ENCODE measurements at places on chromosomes 6 and 20. TPM values are rescaled to one million over a fixed set of nuclear protein-coding genes. Genes with fewer than 3 reads are reported as not detected.
A peak's percentile ranks its signal among the peaks of the same experiment; 100 is the strongest.

DNA sequence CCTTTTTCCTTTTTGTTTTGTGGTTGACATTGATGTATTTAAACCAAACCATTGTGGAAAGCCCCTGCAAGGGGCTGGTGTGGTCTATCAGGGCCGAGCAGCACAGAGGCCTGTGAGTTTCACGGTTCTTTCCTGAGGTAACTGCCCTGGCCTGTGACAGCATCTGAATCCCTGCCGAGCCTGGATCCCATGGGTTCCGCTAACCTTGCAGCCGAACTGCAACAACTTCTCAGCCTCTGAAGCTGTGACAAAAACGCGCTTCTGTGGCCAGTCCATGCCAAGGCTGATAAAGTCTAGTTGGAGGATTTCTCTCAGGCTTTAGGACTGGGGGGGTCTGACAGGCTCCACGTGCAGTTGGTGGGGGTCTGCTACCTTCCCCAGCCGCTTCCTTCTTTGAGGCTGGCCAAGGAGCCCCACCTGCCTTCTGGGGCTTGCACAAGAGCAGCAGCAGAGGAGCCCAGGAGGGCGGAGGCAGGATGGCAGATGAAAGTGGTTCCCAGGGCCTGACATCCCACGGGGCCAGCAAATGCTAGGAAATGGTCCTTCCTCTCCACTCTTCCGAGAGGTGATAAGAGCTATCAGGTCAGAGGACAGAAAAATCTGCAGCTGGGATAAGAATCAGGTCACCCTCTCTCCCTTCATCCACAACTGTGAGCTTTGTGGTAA, 150.9 kb downstream of the PREX1 start:
- ATAC-seq: no peak

GRCh38 chr6:125574604-125575003, 174.8 kb upstream of the HEY2 start:
- no peak for ATAC-seq

GRCh38 chr6:2841264-2842138, at the start of gene SERPINB1:
TSS of gene SERPINB1 (minus strand) at chr6:2841863. CDS start at chr6:2840586, 1,277 bp downstream.
- ATAC-seq: peak; percentile 86

- ATAC-seq: no peak
Measured at GRCh38 chr6:136095986-136096385, 154.1 kb downstream of the MTFR2 start.

GRCh38 chr6:141259091-141259490, 873.6 kb upstream of the GJE1 start:
- ATAC-seq: no peak

GRCh38 chr20:53718142-53719021, 124.7 kb upstream of the ZNF217 start:
- ATAC-seq: no peak

DNA sequence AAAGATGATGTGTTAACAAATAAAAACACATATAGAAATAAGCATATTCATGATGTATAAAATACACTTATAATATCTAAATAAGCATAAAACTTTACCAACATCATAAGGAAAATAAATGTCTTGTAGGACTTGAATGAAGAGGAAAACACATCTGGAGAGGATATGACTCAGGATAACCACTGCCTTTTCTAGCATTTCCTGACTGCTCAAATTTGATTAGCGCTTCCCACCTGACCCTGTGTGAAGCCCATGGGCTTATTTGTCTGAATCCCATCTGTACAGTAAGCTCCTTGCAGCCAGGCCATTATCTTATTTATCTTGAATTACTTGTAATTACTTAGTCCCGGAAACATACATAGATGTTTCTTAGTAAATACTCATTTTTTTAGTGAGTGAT, 608.6 kb downstream of the COL12A1 start:
- ATAC-seq: no peak

DNA sequence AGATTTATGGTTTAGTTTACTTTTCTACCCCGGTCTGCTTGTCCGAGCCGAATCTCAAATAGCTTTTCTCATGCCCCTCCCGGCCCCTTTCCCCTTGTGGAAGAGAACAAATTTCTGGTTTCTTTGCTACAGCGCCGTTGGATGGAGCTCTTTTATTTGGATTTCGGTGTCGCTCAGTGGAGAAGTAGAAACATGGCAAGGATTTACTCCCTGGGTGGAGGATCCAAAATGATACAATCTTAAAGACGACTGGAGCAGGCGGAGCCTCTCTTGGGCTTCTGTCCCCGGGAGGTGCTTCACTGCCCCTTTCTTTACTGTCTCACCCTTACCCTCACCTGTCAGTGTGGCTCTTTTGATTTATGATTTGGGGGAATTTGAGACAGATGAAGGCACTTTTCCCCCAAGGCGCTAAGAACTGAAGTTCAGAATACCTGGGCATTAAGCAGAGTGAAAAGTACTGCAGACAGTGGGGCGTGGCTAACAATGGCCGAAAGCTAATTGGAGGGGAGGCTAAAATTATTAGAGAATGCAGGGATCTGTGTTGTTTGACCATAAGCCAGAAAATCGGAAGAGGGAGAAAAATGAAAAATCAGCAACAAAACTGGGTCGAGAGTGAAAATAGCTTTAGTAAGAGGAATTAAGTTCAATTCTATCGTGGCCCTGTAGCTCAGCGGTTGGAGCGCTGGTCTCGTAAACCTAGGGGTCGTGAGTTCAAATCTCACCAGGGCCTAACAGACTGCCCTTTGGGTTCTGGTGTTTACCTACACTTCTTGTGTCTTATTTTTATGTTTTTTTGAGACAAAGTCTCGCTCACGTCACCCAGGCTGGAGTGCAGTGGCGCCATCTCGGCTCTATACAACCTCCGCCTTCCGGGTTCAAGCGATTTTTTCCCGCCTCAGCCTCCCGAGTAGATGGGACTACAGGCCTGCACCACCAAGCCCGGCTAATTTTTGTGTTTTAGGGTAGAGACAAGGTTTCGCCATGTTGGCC, 145.1 kb upstream of the ZNF184 start:
- no peak for ATAC-seq

- ATAC-seq: peak; percentile 51
Measured at GRCh38 chr20:689348-689747, 13.7 kb upstream of the SCRT2 start.

- ATAC-seq: no peak
Measured at GRCh38 chr6:108897371-108897770, 49.1 kb downstream of the ARMC2 start.

GRCh38 chr20:49541733-49542513, 26.0 kb downstream of the PTGIS start:
- peak; percentile 74 for ATAC-seq

- no peak for ATAC-seq
Measured at GRCh38 chr20:12916699-12917098, 92.1 kb upstream of the SPTLC3 start.

DNA sequence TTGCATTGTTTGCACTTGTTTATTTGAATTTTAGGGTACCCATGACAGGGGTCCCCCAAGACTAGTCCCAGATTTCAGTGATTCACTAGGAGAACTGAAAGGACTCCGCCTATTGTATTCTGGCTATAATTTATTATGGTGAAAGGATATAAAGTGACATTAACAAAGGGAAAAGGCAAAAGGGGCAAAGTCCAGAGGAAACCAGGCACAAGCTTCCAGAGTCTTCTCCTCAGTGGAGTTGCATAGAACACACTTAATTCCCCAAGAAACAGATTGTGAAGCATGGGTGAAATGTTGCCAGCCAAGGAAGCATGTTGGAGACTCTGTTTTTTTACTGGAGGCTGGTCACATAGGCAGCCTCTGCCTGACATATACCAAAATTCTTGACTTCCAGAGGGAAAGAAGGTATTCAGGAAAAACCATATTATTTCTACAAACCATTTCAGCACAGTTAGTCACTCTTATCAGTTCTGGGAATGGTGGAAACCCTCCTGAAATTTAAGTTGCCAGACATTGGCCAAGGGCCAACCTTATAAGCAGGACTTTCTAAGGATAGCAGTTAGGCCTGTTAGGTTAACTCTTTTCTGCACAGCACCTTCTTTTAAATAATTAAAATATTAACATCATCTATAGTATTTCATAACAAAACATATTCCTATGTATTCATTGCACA, 71.8 kb downstream of the FIG4 start:
- ATAC-seq: no peak

- ATAC-seq: no peak
Measured at GRCh38 chr20:63254606-63255384, 532 bp upstream of the NKAIN4 start.

- ATAC-seq: no peak
Measured at GRCh38 chr20:51026269-51026668, 3.4 kb upstream of the KCNG1 start.

GRCh38 chr6:37635319-37635718, 62.4 kb downstream of the MDGA1 start:
- ATAC-seq: no peak

DNA sequence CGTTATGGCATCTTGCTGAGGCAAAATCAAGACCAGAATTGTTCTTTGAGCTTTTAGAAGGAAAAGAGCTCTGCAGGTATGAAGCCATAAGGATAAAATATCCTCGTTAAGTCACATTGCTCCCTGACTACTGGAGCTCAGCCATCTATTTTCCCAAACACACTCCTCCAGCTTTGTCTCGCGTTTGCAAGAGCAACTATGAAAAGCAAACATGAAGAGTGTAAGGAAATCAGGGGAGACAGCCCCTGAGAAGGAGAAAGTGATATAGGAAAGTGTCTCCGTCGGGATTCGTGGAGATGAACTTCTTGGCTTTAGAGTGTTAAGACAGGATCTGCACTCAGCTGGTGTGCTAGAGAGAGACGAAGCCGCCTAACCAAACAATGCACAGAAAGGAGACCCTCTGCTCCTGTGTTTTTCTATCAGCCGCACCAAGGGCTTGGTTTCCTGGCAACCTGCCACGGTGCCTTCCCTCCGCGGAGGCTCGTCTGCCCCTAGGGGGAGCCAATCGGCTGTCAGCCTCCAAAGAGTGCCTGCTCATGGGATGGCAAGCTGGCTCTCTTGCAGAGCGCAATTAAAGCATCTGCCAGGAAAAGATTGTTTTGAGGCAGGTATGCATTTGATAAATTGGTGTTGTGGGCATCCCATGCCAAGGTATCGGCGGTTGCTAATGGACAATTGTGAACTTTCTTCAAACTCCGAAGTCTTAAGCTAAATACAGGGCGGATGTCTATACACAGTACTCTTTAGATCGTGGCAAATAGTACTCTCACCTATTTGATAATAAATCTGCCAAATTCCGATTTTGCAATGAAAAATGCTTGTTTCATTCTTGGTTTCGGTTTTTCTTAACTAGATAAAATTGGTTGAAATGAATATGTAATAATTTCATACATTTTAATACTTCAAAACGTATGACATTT, 603.2 kb downstream of the RNF144B start:
- ATAC-seq: no peak

DNA sequence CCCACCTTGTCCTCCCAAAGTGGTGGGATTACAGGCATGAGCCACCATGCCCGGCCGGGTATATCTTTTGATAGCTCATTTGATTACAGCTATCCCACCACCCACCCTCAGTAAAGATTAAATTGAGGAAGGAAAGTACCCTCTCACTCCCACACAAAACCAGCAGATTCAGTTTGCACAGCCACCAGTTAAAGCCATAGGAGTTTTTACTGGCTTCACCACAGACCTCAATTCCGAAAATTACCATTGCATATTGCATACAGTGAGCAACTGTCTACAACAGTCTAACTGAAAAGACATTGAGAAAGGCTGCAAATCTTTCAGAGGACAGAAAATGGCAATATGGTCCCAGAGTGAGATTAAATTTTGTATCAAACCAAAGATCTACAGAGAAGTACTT, 34.9 kb downstream of the ESF1 start:
- no peak for ATAC-seq

GRCh38 chr6:158825951-158826306, 6.8 kb upstream of the EZR start:
- no peak for ATAC-seq

DNA sequence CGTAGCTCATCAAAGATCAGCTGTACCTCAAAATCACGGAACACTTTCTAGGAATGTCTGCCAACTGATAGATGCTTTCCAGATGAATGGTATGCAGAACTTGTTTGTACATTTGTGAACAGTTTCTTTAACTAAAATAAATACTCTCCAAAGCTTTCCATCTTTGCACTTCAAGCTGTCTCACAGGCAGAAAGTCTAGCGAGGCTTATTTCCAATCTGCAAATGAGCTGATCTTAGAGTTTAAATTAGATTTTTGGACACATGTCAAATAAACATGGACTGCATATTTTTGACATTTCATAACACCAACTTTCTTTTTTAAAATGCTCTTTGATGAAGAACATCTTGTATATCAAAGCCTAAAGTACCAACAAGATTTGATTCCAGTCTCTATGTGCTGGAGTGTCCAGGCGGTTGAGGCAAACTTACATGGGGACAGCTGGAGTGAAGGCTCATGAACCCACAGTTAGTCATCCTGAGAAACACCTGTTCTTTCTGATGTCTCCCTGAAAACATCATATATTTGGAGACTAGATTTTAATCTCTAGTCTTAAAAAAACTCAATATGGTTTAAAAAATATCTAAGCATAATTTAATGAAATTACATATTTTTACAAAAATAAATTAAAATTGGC, 268.6 kb upstream of the AGPAT4 start:
- no peak for ATAC-seq

- ATAC-seq: no peak
Measured at GRCh38 chr20:2093159-2093781, 8.4 kb upstream of the STK35 start.

GRCh38 chr6:119348096-119348747, 1.3 kb downstream of the MAN1A1 start:
- no peak for ATAC-seq

DNA sequence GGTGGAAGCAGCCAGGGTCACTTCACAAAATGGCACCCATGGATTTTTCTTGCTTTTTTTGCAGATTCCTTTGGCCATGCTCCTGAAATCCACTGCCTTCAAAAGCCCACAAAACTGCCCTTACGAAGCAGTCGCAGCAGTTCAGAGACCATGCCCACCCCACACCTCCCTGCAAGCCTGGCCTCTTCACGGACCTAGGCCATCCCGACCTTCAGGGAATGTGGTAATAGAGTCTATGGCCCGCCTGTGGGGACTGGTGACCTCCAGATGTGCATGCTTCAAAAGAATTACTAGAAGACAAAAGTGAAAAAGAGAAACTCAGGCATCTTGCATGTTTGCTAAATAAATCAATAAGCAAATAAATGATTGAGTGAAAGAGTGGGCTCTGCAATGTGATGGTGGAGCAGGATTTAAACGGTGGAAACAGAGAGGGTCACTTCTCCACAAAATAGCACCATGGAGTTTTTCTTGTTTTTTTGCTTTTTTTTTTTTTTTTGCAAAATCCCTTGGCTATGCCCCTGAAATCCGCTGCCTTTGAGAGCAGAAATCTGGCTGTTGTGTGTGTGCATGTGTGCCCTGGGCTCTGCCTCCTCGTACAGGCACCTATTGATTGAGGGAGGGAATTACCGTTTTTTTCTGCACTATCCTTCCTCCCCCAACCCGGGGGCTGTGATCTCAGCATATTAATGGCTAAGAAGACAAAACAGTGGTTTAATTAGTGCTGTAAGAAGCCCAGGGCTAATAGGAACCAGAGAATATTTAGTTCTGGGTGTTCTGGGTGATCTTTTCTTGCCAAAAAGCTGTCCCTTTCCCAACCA, 107.4 kb downstream of the PXDC1 start:
- ATAC-seq: no peak

ENPP4 gene
- total RNA-seq: 7.4 TPM

BPIFB1 gene
- total RNA-seq: not detected

PLCG1 gene
- 628 TPM for total RNA-seq

CDH4 gene
- 0.29 TPM for total RNA-seq

SLC13A3 gene
- not detected for total RNA-seq

GABRR1 gene
- not detected for total RNA-seq

HLA-DOB gene
- total RNA-seq: 2.8 TPM

C6orf52 gene
- total RNA-seq: not detected

NMBR gene
- not detected for total RNA-seq

NKX2-2 gene
- total RNA-seq: not detected

IBTK gene
- 23.5 TPM for total RNA-seq

OSTM1 gene
- total RNA-seq: 19.3 TPM

NANP gene
- 7.1 TPM for total RNA-seq

IL22RA2 gene
- not detected for total RNA-seq
